ENCODE measurements at places on chromosomes 1 and 21.

DNA sequence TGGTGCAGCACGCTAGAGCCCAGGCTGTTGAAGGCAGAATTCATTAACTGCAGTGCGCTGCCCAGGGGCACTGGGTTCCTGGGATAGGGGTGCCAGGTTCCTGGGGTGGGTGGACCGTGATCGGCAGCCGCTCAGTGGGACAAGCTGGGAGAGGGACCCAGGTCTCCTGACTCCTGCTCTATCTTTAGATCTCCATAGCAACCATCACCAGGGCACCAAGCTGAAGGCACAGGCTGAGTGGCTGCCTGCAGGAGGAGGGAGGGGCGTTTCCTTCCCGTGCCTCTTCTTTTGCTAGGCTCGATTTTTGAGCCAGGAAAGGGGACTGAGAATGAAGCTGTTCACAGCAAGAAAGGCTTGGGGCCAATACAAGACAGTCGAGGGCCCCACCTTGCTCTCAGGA lies 20.9 kb upstream of the CDCP2 start:
- no peak for DNase-seq

GRCh38 chr1:46362158-46362557 lies 21.6 kb downstream of the NSUN4 start:
- no peak for DNase-seq

GRCh38 chr1:28804071-28804470 lies 7.9 kb upstream of the OPRD1 start:
- no peak for DNase-seq

- DNase-seq = peak; percentile 59
Observed at GRCh38 chr1:168783458-168784210, 54.6 kb upstream of the DPT start.

DNA sequence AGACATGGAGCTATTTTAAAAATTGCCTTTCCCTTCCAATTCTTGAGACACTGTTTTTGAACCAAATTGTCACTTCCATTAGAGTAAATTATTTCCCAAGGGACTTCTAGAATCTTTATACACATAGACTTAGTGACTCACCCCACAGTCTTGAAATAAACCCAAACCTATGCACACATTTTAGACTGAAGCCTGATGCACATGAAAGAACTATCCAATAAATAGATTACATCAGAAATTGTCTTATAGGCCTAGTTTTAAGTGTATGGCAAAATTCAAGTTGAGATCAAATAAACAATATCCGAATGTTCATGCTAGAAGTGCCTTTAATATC lies 32.2 kb upstream of the ZNF326 start:
- DNase-seq = peak; percentile 60

DNA sequence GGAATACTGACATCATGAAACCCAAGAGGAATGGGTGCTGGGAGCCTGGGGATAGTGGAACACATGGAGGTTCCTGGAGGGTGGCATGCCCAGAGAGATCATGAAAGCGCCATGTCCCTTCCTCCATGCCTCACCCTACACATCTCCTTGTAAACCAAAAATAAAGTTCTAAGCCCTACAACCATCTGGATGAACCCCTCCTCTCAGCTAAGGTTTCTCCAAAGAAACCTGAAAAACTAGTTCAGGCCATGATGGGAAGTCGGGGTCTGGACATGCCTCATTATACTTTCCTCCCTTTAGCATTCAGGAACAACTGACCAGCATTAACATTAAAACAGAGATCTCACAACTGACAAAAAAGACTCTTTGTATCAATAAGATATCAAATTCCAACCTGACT lies 68.5 kb downstream of the ACBD6 start:
- no peak for DNase-seq

DNA sequence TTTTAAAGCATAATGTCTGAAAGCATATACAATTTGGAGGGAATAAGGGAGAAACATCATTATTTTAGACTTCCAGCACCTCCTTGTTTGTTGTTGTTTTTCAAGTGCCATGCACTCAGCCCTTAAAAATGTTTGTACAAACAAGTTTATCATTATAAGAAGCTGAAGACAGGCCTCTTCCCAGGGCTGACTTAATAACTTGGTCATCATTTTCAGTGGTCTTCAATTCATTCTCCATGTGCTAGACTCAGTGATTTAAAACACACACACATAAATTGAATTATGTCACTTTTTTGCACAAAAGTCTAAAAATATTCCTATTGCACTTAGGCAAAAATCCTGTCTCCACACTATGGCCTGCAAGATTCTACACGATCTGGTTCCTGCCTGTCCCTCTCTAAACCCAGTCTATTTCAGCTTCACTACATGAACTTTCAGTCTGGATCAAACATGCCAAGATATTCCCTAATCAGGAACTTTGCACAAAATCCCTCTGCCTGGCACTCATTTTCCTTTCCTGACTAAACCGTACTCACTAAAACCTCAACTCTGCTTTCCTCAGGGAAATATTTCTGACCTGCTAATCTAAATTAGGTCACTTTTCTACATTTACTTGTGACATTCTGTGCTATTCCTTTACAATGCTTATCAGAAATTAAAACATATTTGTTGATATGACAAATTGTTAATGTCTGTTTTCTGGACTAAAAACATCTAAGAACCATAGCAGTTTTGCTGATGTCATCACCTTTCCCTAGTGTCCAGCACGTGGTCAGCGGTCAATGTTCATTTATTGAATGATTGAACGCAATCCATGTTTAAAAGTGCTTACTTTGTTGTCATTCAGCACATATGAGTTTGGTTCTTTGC lies 14.8 kb upstream of the GBP5 start:
- no peak for DNase-seq

- peak; percentile 47 for DNase-seq
Observed at GRCh38 chr1:76807543-76808260, 59.6 kb upstream of the ST6GALNAC5 start.

- no peak for DNase-seq
Observed at GRCh38 chr1:183588827-183589226, 1.4 kb downstream of the NCF2 start.

- no peak for DNase-seq
Observed at GRCh38 chr1:98813738-98814309, 152.3 kb downstream of the SNX7 start.

- DNase-seq = no peak
Observed at GRCh38 chr1:180265201-180265600, 35.1 kb downstream of the LHX4 start.

DNA sequence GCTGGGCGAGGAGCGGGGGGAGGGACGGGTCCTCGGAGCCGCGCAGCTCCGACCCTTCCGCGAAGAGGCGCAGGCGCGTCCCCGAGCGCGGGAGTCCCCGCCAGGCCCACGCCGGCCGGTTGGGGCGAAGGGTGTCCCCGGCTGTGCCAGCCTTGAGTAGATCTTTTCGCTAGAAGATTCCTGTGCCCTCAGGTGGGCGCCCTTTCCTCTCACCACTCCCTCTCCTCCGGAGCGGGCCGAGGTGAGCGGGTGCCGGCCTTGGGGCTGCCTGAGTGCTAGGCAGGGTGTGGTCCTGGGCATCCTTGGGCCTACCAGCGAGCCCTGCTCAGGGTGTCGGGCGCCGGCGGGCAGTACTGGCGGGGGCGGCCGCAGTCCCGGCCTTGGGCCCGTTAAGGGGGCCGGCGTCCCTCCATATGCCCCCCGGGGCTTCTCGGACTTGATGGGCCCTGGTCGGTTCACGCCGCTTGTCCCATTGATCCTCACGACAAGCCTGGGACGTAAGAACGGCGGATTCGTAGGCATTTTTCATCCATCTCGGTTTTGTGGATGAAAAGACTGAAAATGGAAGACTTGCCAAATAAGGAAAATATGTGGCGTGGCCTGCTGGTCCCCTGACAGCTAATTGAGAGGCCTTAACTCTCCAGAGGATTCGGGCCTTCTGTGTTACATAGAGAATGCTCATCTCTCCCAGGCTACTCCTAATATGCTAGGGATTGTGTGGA lies 712 bp downstream of the DEGS1 start:
- DNase-seq = peak; percentile 65

DNA sequence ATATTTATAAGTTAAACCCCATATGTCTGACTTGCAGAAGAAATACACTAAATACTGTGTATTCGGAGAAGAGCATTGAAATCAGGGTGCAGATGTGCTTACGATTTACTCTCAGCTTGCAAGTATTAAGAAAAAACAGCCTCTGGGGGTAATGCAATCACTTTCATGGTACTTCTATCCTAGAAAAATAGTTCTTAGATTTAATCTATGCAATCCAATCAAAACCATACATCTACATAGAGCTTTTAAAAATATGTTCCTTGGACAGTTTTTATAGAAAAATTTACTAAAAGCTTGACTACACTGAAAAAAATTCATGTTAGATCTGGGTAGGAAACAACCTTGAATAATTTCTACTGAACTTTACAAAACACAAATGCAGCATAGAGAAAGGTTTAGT lies 890.3 kb upstream of the ADGRL2 start:
- DNase-seq = no peak

DNA sequence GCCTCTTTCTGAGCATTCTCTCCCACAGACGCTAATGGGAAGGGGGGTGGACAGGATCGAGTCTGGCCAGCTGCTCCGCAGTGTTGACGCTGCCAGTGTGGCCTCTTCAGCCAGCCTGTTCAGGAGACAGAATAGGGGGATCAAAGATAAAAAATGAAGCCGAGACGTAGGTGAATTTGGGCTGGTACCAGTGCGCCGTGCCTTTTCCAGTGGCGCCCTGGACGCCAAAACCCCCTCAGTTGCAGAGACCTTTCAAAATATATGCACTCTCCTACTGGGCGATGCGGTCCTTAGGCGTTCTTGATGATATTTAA lies 1.1 kb downstream of the TTC3 start:
- no peak for DNase-seq

DNA sequence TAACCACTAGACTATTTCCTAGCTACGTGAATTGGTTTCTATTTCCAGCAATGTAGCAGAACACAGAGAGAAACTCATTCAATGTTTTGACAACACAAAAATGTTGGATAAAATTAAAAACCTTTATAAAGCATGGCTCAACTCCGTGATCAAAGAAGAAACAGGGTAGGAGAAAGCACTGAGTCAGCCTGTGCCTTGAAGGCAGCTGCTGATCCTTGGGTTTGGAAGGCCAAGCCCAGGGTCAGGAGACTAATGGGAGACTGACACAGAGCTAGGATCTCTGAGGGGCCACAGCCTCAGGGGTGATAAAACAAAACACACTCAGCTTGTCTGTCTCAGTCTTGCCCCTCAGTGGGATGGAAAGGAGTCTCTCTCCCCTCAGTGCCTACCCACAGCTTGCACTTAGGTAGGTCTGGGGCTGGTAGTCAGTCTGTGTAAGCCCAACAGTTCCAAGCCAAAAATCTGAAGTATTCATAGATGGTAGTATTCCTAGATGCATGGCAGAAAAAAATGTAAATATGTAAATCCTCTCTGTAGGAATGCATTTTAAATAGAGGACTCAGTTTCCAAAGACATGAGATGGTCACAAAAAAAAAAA lies 53.3 kb downstream of the B3GALNT2 start:
- DNase-seq = no peak

GRCh38 chr1:98839840-98840239 lies 164.8 kb downstream of the PLPPR5 start:
- DNase-seq = peak; percentile 40

DNA sequence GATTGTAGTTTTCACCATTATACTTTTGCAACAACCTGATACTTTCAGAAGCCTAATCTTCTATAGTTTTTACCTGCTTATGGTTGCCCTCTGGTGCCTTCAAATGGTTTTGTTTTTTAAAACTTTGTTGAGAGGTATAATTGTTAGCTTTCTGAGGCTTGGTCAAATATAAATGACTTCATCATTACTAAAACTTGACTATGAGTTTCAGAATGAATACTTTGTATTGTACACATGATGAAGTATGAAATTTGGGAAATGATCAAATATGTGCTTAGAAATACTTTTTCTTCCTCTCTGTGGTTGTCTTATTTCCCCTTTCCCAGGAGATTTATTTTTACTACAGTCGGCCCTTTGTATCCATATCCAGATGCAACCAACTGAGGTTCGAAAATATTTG lies 151.8 kb upstream of the B3GALT2 start:
- peak; percentile 66 for DNase-seq

DNA sequence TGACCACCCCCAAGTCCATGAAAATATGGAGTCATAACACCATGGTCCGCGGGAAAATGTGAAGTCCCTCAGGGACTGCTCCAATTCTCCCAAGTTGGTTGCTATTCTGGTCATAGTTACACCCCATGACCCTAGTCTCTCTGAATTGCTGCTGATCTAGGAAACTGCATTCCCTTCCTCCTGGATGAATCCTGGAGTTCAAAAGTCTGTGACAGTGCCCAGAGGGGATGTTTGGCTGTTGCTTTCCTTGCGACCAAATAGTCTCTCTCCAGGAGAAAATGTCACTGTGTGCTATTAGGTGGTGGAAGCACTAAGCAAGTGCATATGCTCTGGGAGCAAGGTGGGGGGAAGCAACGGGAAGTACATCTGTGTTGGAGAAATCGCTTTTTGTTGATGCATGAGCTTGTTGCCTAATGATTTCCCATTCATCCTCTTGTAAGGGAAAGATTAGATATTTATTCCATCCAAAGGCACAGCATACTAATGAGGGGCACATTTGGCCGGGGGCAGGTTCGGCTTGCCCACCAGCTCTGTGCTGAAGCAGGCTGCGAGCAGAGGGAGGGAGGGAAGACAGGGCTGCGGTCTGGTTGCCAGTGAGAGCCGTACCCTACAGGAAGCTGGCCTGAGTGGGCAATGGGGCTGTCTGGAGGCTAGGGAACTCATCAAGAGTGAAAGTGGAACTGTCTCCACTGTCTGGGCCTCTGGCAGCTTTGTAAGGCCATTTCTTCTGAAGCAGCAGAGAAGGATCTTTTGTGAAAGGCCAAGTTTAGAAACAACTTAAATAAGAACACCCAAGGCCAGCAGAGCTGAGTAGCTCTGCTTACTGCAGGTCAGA lies 27.2 kb downstream of the SYT6 start:
- DNase-seq = no peak

DNA sequence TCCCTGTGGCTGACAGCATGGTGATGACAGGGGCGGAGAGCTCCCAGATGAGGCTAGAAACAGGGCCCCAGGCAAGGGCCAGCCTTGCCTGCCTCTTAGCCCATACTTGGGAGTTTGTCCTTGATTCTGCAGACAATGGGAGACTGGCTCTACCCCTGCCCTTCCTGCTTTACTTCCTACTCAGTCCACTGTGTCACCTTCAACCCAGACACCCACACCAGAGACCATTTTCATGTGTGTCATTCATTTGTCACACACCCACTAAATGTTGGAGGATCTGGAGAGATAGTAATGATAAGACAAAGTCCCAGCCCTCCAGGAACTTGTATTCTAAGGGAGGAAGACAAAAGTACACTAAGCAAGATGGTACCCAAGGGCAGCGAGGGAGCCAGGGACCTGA lies 43.7 kb downstream of the SYT6 start:
- DNase-seq = no peak

DNA sequence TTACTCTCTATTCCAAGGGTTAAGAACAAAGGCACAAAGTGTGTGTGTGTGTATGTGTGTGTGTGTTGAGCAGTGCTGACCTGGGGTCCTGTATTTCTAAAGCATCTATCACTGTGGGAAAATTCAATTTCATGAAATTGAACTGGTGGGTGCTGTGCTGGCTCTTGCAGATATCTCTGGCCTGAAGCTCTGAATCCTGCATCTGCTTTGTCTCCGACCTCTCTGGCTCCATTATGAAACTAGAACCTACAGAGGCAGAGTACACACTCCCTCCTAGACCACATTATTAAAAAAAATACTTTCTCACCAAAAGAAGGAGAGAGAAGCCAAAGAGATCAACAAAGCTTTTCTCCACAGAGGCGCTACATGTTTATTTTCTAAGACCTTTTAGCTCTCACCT lies 88.4 kb upstream of the PDE4B start:
- no peak for DNase-seq

- DNase-seq = peak; percentile 69
Observed at GRCh38 chr1:101237229-101237837, 514 bp downstream of the S1PR1 start.

Measured in fibroblast of skin of abdomen (primary cell).